ENCODE measurements at places on chromosomes 1 and 21.
A peak's percentile ranks its signal among the peaks of the same experiment; 100 is the strongest.

- no peak for DNase-seq
Observed at GRCh38 chr1:182442333-182442732, 7.6 kb upstream of the RGSL1 start.

DNA sequence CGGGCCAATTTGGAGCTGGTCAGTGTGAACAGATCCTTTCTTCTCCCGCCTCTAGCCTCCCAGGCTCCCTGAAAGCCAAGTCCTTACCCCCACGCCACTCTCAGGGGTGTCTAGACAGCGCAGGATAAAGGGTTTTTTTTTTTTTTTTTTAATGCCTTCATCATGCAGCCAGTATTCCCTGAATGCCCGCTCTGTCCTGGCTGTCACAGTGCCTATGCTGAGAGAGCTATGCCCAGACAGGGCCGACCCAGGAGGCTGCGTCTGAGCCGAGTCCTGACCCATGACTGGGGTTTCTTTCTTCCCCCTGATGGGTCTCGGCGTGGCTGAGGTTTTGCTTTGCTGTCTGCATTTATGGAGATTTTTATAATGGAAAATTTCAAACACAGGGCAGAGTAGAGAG, 18.3 kb downstream of the SPSB1 start:
- DNase-seq: no peak

DNA sequence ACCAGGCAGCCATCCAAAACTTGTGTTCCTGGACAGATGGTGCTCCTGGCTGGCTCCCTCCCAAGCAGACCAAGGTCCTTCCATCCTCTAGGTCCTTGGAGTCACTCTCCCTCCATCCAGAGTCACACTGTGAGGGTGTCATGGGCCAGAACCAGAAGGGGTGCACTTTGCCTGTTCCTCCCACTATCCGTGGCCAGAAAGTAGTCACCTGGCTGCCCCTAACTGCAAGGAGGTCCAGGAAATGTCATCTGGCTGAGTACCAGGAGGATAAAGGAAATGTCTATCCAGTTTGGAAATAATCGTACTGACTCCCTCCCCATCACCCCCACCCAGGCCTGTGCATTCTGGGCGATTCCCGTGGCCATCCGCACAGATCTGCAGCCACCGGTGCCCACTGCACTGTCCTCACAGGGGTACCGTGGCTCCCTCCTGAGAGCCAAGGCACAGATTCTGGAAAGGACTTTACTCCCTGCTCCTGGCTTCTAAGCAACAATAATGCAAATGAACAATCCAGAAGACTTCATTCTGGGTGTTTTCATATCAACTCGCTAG, 253.2 kb downstream of the NPHP4 start:
- DNase-seq: no peak

DNA sequence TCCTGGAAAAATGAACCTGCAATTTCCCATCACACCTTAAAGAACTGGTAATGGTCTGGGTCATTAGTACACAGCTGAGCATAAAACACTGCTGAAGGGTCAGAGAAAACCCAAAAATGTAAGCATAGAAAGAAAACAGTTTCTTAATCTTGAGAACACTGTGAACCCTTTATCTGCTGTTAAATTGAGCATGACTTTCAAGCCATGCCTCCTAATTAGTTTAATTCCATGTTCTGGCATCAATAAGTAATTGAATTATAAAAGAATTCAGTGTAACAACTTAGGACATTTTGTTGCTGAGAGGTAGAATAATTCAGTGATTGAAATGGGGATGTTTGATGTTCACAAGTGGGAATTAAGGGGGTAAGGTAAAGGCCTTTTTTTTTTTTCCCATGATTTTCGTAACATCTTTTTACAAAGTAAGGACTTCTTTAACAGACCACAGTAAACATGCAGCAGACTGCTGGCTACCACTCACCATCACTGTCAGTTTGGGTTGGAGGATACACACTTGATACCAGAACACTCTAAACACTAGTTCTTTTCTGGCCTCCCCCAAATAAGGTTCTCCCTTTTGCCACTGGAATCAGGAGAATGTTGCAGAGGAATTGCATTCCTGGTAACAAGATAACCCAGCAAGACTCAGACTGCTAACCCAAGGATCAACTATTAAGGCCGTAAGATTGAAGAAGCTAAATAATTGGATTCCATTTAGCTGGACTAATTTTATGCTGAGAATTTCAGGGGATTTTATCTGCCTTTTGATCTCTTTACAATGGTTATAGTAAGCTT, 3.0 kb downstream of the RWDD3 start:
- DNase-seq: no peak

- DNase-seq: no peak
Observed at GRCh38 chr1:182183606-182184005, 122.1 kb upstream of the ZNF648 start.

GRCh38 chr1:185317886-185318310, 855 bp upstream of the IVNS1ABP start:
- DNase-seq: peak; percentile 60

DNA sequence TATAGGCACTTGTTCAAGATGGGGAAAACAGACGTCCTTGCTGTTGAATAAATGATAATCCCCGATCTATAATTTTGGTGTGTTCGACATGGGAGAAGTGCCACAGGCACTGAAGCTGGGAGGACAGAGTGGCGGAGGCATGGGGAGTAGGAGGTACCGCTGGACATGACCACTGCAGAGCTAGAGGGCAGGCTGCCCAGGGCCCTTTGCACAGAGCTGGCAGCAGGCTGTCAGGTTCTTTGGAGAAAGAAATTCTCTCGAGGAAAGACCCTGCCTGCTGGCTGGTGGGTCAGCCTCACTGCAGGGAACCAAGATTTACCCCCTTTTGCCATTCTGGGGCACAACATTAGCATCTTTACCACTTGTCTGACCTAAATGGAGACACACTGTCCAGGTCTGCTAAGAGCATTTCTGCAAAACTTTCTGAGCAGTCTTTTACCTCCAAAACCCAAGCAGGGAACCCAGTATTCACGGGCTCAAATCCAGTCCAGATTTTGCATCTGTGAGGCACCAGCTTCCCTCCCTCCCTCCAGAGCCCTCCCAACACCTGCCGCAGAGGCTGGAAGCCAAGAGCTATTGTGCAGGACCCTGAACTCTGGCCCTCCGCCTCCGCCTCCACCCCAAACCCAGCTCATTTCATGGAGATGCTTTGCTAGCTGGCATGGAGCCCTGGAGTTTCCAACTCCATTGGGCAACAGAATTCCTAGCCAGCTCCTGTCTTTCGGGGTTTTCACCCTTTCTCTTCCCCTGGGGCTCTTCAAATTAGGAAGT, 142.3 kb downstream of the PLXNA2 start:
- DNase-seq: no peak

GRCh38 chr1:119595168-119595567, 52.9 kb downstream of the ZNF697 start:
- no peak for DNase-seq

DNA sequence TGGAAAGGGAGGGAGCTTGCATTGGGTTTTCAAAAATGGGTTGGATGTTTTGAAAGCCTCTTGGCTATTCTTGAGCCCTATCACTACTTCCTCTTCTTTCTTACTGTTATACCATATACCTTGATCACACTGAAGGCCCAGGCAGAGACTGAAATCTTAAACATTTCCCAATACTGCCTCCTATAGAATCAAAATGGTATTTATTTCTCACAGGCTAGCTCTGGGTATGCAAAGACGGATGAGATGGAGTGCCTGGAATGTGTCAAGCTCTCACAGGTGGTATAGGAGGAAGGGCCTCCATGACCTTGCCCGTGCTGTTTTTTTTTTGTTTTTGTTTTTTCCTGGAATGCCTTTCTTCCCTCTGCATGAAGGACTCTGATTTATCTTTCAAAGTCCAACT, 268.4 kb upstream of the USP24 start:
- DNase-seq: no peak

DNA sequence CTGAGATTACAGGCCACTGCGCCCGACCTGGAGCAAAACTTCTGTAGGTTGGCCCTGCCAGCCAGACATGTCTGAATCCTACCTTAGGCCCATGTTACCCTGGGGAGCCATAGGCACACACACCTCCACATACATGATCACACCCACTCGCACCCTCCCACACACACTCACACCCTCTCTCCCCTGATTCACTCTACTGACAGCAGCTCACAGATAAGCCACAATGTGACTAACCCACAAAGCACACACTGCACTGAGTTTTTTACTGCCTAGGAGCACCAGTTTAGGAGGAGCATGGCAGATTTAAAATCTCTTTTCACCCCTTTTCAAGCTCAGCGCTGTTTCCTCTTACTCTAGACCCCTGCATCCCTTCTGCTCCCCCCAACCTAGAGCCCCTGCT, 41.7 kb downstream of the SLC30A1 start:
- no peak for DNase-seq

DNA sequence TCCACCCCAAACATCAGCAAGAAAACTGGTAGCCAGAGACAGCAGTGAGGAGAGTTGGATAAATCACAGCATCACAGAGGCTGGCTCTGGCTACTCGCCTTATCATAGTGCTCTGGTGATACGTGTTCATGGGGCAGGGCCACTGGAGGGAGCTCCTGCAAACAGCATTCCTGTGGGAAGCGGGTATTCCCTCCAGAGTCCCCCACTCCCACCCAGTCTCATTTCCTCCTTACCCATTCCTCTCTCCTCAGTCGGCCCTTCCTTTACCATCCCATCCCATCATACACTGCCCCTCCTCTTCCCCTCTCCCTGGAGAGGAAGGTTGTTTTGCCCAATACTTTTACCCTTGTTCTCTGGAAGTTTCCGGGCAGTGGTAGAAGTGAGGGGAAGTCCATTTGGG, 7.1 kb downstream of the NHLH2 start:
- no peak for DNase-seq

DNA sequence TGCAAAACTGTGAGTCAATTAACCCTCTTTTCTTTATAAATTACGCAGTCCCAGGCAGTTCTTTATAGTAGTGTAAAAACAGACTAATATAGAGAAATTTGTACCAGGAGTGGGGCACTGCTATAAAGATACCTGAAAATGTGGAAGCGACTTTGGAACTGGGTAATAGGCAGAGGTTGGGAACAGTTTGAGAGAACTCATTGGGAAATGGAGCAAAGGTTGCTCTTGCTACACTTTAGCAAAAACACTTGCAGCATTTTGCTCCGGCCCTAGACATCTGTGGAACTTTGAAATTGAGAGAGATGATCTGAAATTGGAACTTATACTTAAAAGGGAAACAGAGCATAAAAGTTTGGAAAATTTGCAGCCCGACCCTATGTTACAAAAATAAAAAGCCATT, 810.9 kb downstream of the LTN1 start:
- DNase-seq: no peak

DNA sequence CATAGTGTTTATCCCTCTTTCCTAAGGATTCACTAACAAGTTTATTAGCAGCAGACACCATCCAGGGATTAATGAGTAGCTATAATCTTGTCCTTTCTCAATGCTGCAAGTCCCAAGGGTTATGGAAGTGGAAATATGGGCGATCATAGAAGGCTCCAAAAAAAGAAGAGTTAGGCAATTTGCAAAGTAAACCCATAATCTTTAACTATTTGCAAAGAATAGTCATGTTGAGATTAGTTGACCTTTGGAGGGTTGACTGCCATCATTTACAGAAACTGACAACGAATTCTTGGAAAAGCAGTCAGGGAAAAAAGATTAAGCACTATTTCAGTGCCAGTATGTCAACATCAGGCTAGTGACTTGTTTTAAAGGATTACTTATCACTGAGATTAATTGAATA, 169.9 kb downstream of the KCNT2 start:
- no peak for DNase-seq

DNA sequence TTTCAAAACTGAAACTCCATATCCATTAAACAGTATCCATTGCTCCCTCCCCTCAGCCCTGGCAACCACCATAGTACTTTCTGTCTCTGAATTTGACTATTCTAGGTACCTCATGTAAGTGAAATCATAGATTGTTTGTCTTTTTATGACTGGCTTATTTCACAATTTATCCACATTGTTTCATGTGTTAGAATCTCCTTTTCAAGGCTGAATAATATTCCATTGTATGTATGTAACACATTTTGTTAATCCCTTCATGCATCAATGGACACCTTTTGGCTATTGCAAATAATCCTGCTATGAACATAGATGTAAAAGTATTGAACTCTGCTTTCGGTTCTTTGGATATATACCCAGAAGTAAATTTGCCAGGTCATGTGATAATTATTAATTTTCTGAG, 37.5 kb downstream of the AGO3 start:
- DNase-seq: no peak

DNA sequence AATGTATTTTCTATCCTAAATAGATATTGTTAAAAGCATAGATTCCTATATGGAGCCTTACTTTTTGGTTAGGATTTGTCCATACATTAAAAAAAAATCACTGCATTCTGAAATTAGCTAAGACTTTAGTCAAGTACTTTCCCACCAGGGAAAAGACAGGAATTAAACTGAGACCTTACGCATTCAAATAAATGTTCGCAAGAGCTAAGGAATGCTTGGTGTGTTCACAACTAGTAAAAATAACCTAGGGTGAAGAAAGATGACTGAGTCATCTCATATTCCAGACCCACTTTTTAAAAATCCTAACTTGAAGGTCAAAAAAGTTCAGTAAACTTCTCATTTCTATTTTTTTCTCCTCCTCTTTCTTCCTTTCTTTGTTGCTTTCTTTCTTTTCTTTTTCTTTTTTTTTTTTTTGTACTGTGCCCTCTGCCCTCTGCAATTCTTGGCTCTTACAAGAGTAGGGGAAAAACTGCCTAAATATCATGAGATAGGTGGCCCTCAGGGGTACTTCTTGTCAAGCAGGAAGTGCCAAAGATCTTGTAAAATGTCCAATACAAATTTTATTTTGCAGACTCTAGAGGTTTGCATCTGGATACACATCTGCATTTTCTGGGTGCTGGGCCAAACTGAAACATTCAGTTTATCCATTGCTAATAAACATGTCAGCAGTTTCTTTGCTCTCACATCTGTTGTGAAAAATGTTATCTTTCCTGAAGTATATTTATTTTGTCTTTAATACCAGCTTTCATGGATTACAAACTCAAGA, 121.4 kb upstream of the GORAB start:
- no peak for DNase-seq

DNA sequence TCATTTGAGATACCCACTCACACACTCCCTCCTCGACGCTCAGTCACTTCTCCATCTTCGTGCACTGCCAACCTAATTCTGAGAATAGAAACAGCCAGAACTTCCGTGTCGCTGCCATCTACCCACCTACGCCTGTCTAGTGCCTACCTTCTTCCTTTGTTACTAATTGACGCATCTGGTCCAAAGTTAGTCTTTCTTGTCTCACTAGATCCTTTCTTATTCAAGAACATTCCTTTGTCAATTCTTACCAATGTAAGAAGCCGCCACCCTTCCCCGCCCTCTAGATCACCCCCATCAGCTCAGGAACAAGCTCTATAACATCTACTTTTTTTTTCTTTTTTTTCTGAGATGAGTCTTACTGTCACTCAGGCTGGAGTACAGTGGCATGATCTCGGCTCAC, 3.7 kb downstream of the PADI6 start:
- no peak for DNase-seq

DNA sequence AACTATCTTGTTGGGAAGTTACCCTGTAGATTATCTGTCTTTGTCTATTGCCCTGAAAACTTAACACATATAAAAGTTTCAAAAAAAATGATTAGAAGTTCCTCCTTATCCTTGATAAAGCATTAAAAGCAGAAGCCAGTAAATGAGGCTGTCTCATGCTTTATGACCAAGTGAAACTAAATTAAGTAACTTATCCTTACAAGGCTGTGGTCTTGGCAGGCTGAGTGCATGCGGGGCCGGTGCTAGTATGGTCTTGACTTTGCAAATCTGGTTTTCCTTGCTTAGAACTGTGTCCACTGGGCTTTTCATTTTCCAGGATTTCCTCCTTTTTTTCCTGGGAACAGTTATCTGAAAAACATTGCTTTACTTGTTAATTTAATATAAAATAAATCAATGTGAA, 43.1 kb downstream of the PCNX2 start:
- DNase-seq: no peak

All from RWPE2 (cell line).